ENCODE measurements at places on chromosomes 5 and 9.

GRCh38 chr5:75225506-75225905 lies 11.2 kb downstream of the ANKRD31 start:
- DNase-seq = no peak

GRCh38 chr5:126094991-126095390 lies 328.2 kb upstream of the GRAMD2B start:
- DNase-seq = no peak

DNA sequence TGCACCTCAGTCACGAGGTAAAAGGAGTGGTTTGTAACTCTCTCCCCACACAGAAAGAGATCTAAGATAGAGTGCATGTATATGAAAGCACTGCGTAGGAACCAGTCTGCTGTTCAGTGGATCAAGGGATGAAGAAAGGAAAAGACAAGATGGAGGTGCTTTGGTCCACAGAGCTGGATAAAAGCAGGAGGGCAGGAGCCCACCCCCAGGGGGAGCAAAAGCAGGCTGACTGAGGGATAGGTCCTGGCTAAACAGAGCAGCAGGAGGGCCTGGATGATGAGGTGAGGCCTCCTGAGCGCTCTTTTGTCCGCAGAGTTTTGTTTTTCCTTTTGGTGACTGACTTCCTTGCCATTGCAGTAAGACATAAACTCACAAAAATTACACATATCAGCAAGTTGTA lies 293.5 kb upstream of the C9orf72 start:
- no peak for DNase-seq

- DNase-seq = no peak
Measured at GRCh38 chr5:58925627-58926540, 343.0 kb downstream of the RAB3C start.

GRCh38 chr5:2817031-2817603 lies 65.6 kb upstream of the IRX2 start:
- DNase-seq = no peak

DNA sequence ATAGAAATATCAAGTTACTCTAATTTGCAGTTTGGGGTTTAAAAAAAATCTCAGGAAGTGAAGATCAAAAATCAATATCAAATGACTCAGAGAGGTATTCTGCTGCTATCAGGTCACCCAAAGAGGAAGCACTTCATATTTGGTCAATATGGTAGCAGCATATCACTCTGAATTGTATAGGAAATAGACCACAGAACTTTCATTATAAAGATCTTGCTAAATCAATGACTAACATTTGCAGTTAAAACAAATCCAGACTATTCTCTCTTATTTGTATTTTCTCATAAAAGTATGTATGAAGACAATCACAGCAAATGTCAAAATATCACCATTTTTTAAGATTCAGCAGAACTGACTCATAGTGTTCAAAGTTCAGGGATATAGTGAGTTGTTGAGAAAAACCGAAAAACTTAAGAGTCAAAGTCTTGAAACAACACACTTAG lies 105.8 kb upstream of the PCSK1 start:
- DNase-seq = no peak

DNA sequence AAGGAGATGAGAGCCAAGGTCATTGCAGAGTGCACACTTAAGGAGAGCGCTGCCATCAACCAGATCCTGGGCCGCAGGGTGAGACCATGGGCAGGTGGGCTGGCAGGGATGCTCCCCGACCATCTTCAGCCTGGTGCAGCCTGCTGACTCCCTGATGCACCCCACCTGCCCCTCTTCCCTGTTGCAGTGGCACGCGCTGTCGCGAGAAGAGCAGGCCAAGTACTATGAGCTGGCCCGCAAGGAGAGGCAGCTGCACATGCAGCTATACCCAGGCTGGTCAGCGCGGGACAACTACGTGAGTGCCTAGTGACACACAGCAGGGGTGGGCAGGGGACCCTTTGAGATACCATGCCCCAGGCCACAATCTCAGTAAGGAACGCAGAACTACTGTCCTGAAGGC lies 28.3 kb downstream of the TCF7 start:
- DNase-seq = no peak

GRCh38 chr5:14075937-14076336 lies 67.2 kb upstream of the TRIO start:
- no peak for DNase-seq

DNA sequence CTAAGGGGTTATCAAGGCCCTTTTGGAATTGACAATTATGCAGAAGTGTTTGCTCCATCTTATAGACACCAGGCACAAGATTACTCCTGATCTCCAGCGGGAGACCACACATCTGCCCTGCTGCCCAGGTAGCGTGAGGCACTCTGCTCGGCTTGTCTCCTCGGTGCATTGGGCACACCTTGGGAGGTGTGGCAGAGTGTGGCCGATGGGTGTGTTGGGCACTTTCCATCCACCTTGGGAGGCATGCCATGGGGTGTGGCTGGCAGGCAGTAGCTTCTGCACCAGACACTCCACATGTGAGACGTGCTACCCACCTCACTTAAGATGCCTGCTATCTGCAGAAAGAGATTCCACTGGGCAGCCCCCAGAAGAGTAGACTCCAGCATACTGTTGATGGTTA lies 54.1 kb downstream of the GADD45G start:
- no peak for DNase-seq

DNA sequence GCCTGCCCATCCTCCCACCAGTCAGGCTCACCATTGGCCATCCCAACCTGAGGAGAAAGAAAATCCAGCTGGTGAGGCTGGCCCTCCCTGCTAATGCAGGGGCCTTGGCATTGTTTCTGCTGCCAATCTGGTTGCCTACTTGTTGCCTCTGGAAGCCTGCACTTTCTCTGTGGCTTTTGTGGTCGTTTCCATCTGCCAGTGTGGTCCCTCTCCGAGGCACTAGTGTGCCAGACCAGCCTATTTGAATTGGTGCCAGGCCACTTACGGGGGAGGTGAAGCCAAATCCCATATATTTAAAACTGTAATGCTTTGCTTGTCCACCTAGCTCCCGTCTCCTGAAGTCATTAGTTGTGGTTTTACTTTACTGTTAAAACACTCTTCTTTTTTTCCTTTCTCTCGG lies 213.4 kb upstream of the ADAMTSL1 start:
- no peak for DNase-seq

DNA sequence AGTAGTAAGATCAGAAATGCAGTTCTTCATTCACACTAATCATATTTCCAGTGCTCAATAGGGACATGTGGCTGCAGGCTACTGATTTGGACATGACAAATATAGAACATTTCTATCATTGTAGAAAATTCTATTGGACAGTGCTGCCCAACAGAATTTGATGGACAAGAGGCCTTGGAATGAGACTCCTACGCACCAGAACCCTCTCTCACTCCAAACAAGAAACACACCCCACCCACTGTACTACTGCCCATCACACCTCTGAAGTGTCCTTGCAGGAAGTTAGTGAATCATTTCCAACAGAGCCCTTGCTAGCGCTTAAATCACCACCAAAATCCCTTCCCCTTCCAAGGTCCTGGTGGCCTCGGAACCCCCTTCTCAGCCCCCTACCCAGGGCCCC lies 66.5 kb downstream of the ROR2 start:
- DNase-seq = no peak

- DNase-seq = no peak
Measured at GRCh38 chr9:86185872-86186271, 73.6 kb downstream of the C9orf153 start.

DNA sequence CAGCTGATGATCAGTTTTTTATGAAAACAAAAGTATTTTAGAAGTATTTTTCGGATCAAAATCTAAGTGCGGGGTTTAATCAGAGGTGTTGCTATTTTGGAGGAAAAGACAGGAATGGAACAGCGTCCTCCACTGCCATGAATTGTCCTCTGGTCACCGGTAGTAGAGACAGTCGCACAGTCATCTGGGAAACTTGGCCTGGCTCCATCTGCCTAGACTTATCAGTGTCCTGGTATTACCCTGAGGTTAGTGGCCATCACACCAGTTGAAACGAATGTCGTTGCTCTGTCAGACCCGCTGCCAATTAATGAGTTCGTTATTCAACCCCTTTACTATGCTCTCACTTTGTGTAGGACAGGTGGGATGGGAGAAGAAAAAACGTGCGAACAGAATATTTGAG lies 8.2 kb downstream of the TLX3 start:
- DNase-seq = no peak

GRCh38 chr5:42518595-42519221 lies 95.5 kb downstream of the GHR start:
- DNase-seq = no peak

DNA sequence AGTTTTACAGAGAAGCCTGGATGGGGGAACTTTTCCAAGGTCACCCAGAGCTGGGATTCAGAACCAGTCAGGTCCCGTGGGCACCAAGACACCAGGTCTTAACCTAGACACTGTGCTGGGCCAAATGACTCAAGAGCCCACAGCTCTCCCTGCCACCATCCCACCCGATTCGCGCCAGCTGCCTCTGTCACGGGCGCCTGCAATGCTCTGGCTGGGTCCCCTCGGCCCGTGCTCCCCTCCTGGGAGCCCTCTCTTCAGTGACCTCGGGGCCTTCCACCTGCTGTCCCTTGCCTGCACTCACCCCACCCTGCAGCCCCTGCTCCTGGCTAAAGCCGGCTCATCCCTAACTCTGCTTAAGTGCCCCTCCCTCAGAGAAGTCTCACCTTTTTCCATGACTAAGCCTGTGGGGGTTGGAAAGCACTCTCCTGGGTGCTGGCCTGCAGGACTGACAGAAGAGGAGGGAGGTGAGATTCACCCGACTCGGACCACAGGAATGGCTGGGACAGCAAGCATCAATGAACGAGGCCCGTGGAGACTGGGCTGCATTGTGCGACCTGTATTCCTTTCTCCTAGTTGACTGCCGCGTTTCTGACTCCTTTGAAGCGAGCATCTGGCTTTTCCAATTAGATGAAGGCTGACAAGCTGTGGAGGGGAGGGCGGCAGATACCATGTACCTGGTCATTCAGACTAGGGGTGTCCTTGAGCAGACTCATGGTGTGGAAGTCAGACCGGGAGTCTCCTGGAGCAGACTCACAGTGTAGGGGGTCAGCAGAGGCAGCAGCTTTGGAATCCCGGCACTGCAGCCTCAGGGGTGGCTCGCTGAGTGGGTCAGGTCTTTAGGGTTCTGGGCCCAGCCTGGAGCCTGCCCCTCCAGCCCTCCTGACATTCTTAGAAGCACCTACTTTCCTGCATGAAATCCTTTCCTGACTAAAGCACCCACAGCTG lies 5.8 kb upstream of the IL4 start:
- no peak for DNase-seq

- no peak for DNase-seq
Measured at GRCh38 chr5:14483504-14484157, 98.0 kb upstream of the OTULINL start.

DNA sequence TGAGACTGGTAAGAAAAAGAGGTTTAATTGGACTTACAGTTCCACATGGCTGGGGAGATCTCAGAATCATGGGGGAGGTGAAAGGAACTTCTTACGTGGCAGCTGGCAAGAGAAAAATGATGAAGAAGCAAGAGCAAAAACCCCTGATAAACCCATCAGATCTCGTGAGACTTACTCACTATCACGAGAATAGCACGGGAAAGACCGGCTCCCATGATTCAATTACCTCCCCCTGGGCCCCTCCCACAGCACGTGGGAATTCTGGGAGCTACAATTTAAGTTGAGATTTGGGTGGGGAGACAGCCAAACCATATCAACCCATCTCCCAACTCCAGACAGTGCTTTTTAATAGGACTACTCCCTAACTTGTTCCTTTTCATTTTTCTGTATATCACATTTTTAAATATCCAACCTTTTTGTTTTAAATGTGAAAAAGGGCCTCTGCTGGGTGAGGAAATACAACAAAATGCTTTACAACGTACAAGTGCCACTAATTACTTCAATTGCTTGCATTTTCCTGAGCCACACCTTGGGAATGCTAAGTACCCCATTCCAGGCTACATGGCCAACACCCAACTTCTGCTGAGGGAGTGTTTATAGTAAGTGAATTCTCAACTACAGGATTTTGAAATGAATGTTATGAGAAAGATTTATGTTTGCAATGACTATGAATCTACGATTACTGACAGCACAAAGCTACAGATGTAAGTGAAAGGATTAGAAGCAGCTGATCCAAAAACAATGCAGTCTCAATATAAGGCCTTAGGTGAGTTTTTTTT lies 294.1 kb upstream of the CD180 start:
- no peak for DNase-seq

GRCh38 chr9:135959814-135960213 lies 1.4 kb downstream of the UBAC1 start:
- DNase-seq = no peak

DNA sequence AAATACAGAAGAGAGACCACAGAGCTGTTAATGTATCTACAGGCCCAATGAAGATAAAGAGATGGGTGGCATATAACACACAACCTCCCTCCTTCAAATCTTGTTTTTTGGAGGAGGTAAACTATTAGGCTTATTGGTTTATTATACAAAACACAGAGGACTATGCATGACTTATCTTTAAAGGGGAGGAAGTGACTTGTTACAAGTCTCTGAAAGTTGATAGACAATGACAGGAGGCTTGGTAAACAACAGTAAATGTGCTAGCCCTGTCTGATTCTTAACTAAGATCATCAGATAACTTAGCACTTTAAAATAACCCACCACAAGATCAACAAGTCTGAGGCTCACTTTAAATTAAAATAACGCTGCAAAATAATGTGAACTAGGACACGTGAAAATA lies 219.0 kb downstream of the MLLT3 start:
- DNase-seq = no peak

DNA sequence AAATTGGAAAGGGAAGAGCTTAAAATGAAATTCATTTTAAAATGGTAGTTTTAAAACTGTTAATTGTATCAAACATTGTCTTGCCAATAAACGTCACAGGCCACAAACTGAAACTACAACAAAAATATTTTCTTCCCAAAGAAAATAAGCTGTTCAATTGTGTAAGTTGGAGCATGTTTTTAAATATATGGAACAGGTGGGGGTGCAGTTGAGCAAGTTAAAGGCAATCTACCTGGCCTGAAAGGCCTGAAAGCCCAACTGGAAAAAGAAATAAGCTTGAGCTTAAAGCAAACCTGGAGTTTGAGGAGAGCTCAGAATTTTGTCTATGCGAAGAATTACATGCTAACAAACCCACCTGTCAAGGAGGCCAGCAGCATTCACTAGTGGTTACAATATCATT lies 439.5 kb downstream of the ACTL7B start:
- DNase-seq = no peak

- DNase-seq = no peak
Measured at GRCh38 chr9:137750007-137750406, 127.6 kb upstream of the CACNA1B start.

DNA sequence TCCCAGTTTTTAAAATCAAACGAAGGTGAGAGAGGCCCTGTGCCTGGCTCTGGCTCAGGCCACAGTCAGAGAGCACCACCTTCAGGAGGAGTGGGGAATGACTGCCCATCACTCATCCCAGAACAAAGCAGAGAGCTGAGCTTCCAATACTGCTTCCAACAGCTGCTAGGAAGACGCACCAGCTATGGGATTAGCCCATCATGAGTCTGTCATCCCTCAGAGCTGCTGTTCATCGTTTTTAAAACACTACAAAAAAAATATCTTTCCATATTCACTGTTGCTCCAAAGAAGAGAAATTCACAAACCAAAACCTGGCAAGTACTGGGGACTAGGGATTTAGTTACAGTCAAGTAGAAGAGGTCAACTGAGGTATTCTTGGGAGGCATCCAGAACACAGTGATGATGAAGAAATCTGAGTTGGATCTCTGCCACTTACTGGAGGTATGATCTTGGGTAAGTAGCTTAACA lies 102.4 kb downstream of the CDK5RAP2 start:
- DNase-seq = no peak

Measured in activated T-helper 1 cell treated with anti-CD3 and anti-CD28 coated beads, Interleukin-2, amount 50 U/mL, for 16 hours (primary cell).